ENCODE measurements at places on chromosomes 6 and 20.
A peak's percentile ranks its signal among the peaks of the same experiment; 100 is the strongest.

- DNase-seq, result no peak
Observed at GRCh38 chr6:88519301-88520016, 353.3 kb upstream of the CNR1 start.

GRCh38 chr6:32132110-32132509, 2.0 kb upstream of the FKBPL start:
- no peak for DNase-seq

- DNase-seq, result no peak
Observed at GRCh38 chr20:25863536-25864325, 167.1 kb upstream of the ZNF337 start.

DNA sequence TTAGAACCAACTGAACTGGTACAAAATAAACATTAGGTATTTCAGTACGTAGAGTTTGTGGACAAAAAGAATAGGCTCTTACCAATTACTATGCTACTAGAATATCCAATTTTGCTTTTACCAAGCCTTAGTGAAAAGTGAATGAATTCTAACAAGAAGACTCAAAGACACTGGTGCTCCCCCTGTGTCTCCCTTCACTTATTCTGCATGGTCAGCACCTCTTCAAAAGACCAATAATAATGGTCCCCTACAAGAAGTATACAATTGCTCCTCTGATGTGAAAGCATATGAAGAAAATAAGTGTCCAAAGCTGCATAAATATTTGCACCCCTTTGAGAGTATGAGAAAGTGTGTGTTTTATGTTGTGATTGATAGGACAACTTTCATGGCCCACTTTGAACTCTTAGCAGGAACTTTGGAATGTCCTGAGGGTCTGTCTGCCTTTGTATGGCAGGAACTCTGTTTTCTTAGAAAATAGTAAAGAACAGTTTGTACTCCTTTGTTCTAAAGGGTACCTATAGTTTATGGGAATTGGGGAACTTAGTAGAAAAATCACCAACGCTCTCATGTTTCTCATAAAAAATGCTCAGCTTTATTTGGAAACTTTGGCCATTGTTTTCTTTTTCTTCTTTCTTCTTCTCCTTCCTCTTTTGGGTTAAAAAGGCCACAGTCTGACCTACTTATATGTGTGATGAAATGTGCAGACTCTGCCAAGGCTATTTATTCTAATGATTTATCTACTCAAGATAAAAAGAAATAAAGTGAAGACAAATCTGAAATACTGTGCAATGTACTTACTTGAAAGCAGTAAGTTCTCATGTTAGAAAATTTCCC, 352.4 kb downstream of the LAMA2 start:
- DNase-seq, result no peak

GRCh38 chr6:149580880-149581279, 14.7 kb downstream of the GINM1 start:
- no peak for DNase-seq

DNA sequence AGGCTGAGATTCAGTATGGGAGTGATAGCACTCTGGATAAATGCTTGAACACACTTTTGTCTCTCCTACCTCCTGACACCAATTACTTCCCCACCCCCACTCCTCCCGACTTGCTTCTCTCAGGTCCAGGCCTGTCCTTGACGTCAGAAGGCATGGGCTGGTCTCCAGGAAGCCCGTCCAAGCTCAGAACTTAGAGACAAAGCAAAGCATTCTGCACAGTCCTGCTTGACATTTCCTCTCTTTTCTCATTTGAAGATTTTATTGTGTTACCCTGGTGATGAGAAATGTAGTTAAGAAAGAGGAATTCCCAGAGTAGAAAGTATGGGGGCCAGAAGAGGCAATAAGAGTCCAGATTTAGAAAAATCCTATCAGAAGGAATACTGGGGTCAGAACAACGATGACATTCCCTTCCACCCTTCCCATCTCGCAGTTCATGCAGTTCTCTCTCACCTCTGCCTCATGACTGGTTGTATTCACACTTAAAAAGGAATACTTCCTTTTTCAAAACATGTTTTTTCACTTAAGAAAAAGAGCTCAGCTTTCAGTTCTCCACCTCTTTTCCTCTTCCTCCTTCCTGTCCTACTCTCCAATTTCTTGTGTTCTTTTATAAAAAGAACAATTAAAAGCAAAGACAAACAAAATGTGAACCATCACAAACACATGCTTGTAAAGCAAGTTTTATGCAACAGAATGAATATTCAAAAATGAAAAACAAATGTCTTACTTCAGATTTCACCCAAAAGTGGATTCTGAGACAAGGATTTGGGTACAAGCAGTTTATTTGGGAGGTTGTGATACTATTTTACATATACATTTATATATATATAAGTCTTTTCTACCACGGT, 18.5 kb upstream of the FAM184A start:
- no peak for DNase-seq

DNA sequence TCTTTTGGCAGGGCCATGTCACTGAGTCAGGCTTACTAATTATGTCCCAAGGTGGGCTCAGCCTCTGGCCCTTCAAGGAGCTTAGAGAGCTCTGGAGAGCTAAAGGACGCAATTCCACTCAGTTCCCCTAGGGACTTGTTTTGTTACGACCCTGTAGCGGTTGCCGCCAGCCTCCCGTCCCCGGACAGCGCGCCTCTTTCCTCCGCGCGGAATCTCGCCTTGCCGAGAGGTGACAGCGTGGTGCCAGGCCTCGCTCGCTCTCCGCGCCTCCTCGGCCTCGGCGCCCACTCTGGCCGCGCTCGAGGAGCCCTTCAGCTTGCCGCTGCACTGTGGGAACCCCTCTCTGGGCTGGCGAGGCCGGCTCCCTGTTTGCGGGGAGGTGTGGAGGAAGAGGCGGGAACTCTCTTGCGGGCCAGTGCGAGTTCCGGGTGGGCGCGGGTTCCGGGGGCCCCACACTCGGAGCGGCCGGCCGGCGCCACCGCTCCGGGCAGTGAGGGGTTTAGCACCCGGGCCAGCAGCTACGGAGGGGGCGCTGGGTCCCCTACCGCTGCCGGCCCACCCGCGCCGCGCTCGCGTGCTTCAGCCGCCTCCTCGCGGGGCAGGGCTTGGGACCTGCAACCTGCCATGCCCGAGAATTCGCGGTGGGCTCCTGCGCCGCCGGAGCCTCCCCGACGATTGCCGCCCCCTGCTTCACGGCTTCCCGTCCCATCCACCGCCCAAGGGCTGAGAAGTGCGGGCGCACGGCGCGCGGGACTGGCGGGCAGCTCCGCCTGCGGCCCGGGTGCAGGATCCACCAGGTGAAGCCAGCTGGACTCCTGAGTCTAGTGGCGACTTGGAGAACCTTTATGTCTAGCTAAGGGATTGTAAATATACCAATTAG, 9.9 kb upstream of the ZNF311 start:
- DNase-seq, result no peak

DNA sequence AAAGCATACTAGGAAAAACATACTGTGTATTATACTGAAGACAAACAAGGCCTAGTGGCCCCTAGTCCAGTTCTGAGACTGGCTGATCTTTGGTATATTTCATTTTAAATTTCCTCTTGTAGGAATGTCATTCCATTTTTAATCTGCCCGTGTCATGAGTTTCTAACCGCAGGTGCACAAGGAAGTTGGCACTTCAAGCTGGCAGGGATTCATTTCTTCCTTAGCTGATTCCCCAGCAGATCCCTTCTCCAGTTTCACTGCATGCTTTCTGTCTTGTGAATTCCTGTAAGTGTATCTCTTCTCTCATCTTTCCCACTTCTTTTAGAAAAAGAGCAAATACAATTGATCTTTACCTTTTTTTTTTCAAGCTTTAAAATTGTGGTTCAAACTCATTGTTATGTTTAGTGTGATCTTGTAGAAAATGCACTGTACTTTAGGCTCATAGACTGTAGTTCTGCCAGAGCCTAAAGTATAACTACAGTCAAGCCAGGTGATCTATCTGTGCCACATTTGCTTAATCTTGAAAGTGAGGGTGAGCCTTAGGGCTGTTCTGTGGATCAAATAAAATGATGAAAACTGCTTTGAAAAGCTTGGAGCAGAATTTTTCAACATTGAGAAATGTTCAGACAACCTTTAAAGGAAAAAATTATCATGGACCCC, 37.0 kb downstream of the RNF217 start:
- no peak for DNase-seq

GRCh38 chr6:35213824-35214756, at the start of gene SCUBE3:
SCUBE3 (plus strand) TSS chr6:35213956; CDS start chr6:35214419, 463 bp downstream.
- no peak for DNase-seq

GRCh38 chr6:35731414-35731735, 5.5 kb upstream of the ARMC12 start:
- peak; percentile 89 for DNase-seq

GRCh38 chr6:76441875-76442274, 369.4 kb upstream of the IMPG1 start:
- no peak for DNase-seq

DNA sequence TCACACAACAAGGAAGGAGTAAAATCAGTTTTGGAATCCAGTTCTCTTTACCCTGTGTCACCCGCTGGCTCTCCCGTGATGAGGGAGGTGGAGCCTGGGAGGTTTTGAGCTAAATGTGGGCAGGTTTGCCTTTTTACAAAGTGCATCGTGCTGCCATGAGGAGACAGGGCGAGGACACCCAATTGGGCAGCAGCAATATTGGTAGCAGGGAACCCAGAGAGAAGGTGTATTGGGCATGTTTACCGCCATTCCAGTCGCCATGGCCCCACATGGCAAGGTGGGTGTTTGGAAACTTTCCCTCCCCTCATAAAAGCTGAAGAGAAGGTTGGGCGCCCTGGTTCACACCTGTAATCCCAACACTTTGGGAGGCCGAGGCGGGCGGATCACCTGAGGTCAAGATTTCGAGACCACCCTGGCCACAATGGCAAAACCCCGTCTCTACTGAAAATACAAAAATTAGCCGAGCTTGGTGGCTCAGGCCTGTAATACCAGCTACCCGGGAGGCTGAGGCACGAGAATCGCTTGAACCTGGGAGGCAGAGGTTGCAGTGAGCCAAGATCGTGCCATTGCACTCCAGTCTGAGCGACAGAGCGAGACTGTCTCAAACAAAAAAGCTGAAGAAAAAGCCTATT, 3.5 kb upstream of the UBE2V1 start:
- DNase-seq, result no peak

DNA sequence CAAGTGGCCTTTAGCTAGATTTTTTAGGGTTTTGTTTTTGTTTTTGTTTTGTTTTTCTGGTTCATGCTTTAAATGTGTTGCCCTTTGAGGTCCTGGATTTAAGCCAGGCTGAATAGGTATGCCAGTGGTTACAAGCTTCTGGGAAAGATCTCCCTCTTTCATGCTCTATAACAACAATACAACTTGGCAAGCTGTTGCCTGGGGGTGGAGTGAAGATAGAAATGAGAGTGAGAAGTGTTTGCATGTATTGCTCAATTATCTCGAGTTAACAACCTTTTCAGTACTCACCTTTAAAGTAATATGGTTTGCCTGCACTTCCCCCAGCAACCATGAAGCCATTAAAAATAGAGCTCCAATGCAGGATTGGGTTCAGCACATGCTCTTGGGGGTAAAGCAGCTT, 19.2 kb upstream of the HAO1 start:
- no peak for DNase-seq

DNA sequence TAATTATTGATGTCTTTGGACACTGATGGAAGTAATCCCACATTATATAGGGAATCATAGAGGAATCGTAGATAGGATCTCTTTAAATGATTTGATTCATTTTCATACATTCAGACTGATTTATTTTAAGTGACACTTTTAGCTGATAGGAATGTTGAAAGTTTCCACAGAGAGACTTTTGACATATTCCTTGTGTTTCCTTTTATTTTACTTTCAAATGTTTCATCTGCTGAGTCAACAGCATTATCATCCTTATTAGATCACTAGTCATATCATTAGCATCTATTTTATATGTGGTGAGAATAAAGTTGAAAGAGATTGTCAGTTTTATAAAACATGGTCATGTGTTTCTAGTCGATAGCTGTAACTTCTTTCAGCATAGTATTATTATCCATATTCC, 13.4 kb downstream of the DCBLD1 start:
- DNase-seq, result no peak

DNA sequence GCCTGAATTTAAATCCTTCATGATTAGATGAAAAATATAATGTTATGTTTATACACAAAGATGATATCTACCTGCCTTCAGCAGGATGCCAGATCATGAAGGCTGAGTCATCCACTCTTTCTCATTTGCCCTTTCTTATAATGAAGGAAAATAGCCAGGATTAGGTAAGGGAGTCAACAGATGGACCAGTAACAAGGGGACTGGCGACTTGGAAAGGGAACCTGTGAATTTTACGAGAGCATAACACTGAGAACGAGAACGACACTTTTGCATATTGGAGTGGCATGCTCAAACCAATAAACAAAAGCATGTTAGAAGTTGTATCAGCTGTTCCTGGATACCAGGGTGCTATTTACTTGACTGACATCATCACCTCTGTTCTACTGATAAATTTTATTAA, 154.0 kb downstream of the LAMP5 start:
- no peak for DNase-seq

GRCh38 chr6:24009319-24009718, 116.7 kb upstream of the NRSN1 start:
- no peak for DNase-seq

- DNase-seq, result no peak
Observed at GRCh38 chr20:55172310-55173002, 697.1 kb downstream of the DOK5 start.

- no peak for DNase-seq
Observed at GRCh38 chr20:22449188-22449973, 135.0 kb downstream of the FOXA2 start.
